ENCODE measurements at places on chromosomes 5 and 9.

GRCh38 chr5:141960018-141960417 lies 2.0 kb upstream of the PCDH12 start:
- DNase-seq = no peak

DNA sequence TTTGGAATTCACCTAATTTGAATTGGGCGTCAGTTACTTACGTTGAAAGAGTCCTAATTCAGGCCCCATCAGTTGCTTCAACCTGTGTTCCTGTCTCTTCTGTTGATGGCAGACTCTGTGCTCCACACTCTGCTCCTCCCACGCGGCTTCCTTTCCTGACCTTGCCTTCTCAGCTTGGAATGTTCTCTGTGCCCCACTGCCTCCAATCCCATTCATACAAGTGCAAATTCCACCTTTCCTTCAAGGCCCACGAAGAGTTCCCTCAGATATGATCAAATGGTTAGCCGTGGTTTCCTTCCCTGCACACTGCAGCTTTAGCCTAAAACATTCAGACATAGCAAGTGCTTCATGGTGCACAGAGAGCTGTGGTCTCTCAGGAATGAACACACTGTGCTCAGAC lies 65.7 kb downstream of the SREK1 start:
- no peak for DNase-seq

DNA sequence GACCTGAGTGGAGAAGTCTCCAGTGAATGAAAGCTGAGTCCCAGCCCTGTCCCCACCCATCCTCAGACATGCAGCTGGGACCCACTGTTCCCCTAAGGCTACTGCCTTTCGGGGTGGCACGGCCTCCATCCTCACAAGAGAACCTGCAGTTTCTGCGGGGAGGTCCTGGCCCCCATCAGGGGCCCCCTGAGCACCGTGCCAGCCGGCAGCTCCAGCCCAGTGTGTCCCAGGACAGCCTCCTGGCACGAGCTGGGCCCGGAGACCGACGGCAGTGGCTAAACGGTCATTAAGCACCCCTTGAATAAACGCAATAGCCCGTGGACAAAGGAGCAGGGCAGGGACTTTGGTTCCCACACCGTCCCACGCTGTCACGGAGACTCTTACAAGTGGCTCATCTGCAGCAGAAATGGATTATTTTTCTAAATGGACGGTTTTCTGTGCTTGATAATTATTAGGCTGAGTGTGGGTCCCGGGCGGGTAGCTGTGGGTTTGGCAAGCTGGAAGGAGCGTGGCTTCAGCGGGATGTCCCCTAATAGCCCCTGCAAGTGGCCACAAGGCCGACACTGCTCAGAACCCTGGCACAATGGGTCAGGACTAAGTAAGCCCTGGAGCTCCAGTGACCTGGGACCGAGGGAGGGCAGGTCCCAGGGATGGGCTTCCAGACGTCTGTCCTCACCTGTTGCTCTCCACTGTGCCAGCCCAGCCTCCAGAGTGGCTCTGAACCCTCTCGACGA lies 17.4 kb downstream of the FAM78A start:
- no peak for DNase-seq

GRCh38 chr5:99000876-99001275 lies 72.1 kb upstream of the CHD1 start:
- DNase-seq = peak; percentile 69

DNA sequence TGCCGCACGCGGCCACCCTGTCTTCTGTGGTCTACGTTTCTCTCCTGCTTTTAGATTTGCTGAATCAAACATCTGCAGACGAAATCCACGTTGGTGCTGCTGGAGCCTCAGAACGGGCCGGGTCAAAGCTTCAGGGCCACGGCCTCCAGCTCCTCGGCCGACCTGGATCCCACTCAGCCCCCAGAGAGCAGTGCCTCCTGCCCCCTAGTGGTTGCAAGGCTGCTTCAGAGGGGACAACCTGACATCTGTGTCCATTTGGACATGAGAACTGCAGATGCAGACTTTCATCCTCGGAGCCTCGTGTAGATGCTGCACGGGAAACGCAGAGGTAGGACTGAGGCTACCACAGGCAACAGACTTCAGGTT lies 23.0 kb upstream of the SLC6A3 start:
- DNase-seq = no peak

Data from skeletal muscle cell (primary cell).